GM23248 (cell line): ENCODE measurements at places on chromosomes 7 and 10. TPM values are rescaled to one million over a fixed set of nuclear protein-coding genes. Genes with fewer than 3 reads are reported as not detected.
A peak's percentile ranks its signal among the peaks of the same experiment; 100 is the strongest.

The GPAM gene
- 9.0 and 12.5 TPM in 2 replicates for total RNA-seq

The SLC26A4 gene
- 0.25 and 0.43 TPM in 2 replicates for total RNA-seq

The TMEM229A gene
- total RNA-seq: not detected in 2 replicates

The ZNF503 gene
- 16.1 and 17.5 TPM in 2 replicates for total RNA-seq

The GCC1 gene
- 17.9 and 19.5 TPM in 2 replicates for total RNA-seq

The TRIM50 gene
- total RNA-seq: not detected in 2 replicates

The ARMC10 gene
- 32.8 and 39.2 TPM in 2 replicates for total RNA-seq

The RNLS gene
- 15.3 and 23.1 TPM in 2 replicates for total RNA-seq

The PNLIP gene
- not detected in 2 replicates for total RNA-seq

The PAX4 gene
- total RNA-seq: not detected in 2 replicates

The SEMA3D gene
- total RNA-seq: 6.6 and 10.1 TPM in 2 replicates

The ODAD2 gene
- 1.0 and 1.5 TPM in 2 replicates for total RNA-seq

The JMJD1C gene
- 74.3 and 76.5 TPM in 2 replicates for total RNA-seq

The MYO3A gene
- total RNA-seq: not detected in 2 replicates

The CHAT gene
- total RNA-seq: not detected in 2 replicates

- no peaks in the 10 kb centered on the region for H3K27me3 ChIP-seq
- DNase-seq: peak; percentile 82
- H3K36me3 ChIP-seq: no peaks in the 10 kb centered on the region
- peak overlapping the region; percentile 32 for H3K4me3 ChIP-seq
- H3K4me1 ChIP-seq: peaks cover 11% of the 10 kb centered on the region
Measured at GRCh38 chr10:102299873-102300272, 54.5 kb downstream of the GBF1 start.

GRCh38 chr7:111910656-111911055 is 295.5 kb downstream of the DOCK4 start:
- no peak overlapping the region for H3K27ac ChIP-seq
- H3K27me3 ChIP-seq: 0 out of 2 replicates have a peak, but pooled peaks cover 7% of the 10 kb centered on the region
- H3K4me3 ChIP-seq: no peak overlapping the region
- no peaks in the 10 kb centered on the region for H3K36me3 ChIP-seq

DNA sequence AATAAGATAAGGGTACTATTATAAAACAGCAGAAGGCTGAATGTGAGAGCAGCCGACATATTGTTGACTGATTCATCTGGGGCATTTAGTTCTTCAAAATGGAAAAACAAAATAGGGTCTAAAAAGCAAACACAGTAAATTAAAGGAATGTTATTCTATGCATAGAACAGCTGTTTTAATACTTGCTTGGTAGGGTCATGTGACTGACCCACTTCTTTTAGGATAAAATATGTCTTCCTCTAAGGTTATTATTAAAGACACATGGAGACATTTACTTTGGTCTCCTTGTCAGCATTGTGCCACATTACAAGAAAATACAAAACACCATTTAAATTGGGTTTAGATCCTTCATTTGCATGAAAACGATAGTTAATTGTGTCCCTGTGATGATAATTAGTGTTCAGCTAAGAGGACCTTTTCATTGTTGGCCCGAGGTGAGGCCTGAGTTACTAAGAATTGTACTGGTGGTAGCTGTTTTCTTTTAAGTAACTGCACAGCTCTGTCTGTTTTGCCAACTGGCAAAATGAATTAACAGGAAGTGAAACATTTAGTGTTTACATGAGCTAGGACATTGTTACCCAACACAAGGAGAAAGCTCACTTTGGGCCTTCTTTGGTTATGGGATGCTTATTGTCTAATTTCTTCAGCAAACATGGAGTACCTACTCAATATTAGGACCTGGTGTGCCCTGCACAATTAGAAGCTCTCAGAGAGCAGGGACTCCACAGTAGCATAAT is 764.4 kb downstream of the LRMDA start:
- H3K27me3 ChIP-seq: no peaks in the 10 kb centered on the region
- peaks cover 8% of the 10 kb centered on the region for H3K4me1 ChIP-seq
- H3K36me3 ChIP-seq: no peaks in the 10 kb centered on the region
- no peak overlapping the region for H3K4me3 ChIP-seq

- no peak for DNase-seq
- no peak overlapping the region for H3K27ac ChIP-seq
- no peak overlapping the region for H3K4me3 ChIP-seq
- H3K36me3 ChIP-seq: no peaks in the 10 kb centered on the region
- no peaks in the 10 kb centered on the region for H3K4me1 ChIP-seq
- H3K27me3 ChIP-seq: no peaks in the 10 kb centered on the region
Measured at GRCh38 chr10:95407546-95407945, 116.7 kb upstream of the PDLIM1 start.

- no peaks in the 10 kb centered on the region for H3K27me3 ChIP-seq
- H3K4me3 ChIP-seq: no peak overlapping the region
- DNase-seq: peak; percentile 40
- no peak overlapping the region for H3K27ac ChIP-seq
- no peaks in the 10 kb centered on the region for H3K36me3 ChIP-seq
Measured at GRCh38 chr7:28378574-28379149, 33.7 kb upstream of the CREB5 start.

DNA sequence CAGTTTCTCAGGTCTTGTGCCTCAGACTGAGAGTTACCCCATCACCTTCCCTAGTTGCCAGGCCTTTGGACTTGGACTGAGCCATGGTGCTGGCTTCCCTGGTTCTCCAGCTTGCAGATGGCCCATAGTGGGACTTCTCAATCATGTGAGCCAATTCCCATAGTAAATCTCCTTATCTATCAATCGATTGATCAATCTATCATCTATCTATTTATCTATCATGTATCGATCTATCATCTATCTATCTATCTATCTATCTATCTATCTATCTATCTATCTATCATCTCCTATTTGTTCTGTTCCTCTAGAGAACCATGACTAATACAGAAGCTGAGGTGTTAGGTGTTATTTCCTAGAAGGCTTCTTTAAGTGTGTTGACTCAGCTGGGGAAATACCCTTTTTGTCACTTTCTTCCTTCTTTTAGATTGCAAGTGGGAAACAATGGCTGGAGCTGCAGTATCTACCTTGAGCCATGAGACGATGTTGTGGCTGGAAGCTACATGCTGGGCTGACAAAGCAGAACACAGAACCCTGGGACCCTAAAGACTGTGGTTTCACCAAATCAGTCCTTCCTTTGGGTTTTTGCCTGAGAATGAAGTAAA is 234.7 kb upstream of the GLI3 start:
- H3K4me3 ChIP-seq: no peak overlapping the region
- H3K27me3 ChIP-seq: peaks cover 24% of the 10 kb centered on the region
- H3K36me3 ChIP-seq: no peaks in the 10 kb centered on the region
- H3K27ac ChIP-seq: no peak overlapping the region
- H3K4me1 ChIP-seq: no peaks in the 10 kb centered on the region

DNA sequence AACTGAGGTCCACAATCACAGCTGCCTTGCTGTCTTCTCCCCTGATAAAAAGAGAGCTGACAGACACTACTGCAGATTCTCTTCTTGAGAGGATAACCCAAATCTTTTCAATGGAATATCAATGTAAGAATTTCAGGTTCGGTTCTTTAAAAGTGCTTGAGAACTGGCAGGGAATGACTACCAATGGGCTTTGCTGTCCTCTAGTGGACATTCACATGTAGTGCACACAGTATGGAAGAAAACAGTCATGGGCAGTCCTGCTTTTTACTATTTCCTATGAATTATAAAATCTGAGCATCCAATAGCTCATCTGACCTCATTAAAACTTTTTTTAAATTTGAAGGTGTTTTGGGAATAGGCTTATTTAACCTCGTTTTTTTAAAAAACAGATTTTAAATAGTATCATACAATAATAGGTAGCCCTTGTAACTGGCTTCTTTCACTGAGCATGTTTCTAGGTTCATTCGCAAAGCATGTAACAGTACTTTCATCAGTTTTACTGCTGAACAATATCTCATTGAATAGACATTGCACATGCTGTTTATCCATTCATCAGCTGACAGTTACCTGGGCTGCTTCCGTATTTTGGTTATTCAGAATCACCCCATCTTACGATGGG is 18.3 kb downstream of the FZD9 start:
- H3K27me3 ChIP-seq: no peaks in the 10 kb centered on the region
- peaks cover 59% of the 10 kb centered on the region for H3K36me3 ChIP-seq
- DNase-seq: peak; percentile 73
- H3K4me1 ChIP-seq: no peaks in the 10 kb centered on the region
- H3K27ac ChIP-seq: no peak overlapping the region

DNA sequence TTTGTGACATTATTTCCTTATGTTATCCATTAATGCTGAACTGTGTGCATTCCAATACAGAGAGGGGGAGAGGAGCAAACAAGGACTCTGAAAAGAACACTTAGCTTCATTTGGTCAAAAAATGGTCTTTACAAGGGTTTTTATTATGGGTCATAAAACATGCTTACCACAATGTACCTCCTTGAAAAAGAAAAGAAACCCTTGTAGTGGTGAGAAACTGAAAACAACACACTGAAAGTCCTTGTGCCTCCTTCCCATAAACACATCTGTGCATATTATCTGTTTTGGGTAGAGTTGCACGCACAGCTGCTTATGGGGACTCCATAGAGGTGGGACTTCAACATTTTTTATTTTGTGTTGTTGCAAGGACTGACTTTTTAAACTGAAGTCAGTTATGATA is 98.7 kb downstream of the CDK6 start:
- H3K4me1 ChIP-seq: peaks cover 52% of the 10 kb centered on the region
- DNase-seq: no peak
- H3K27me3 ChIP-seq: no peaks in the 10 kb centered on the region
- no peak overlapping the region for H3K4me3 ChIP-seq

DNA sequence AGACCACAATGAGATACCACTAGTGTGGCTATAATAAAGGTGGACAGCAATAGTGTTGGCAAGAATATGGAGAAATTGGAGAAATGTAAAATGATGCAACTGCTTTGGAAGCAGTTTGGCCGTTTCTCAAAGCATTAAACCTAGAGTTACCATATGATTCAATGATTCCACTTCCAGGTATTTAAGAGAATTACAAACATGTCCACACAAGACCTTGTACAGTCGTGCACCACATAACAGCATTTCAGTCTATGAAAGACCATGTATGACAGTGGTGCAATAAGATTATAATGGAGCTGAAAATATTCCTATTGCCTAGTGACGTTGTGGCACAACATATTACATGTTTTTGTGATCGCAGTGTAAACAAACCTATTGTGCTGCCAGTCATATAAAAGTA is 29.6 kb downstream of the CCDC172 start:
- H3K27ac ChIP-seq: no peak overlapping the region
- 0 out of 2 replicates have a peak, but pooled peaks cover 6% of the 10 kb centered on the region for H3K27me3 ChIP-seq
- no peaks in the 10 kb centered on the region for H3K4me1 ChIP-seq
- no peak for DNase-seq
- no peaks in the 10 kb centered on the region for H3K36me3 ChIP-seq

DNA sequence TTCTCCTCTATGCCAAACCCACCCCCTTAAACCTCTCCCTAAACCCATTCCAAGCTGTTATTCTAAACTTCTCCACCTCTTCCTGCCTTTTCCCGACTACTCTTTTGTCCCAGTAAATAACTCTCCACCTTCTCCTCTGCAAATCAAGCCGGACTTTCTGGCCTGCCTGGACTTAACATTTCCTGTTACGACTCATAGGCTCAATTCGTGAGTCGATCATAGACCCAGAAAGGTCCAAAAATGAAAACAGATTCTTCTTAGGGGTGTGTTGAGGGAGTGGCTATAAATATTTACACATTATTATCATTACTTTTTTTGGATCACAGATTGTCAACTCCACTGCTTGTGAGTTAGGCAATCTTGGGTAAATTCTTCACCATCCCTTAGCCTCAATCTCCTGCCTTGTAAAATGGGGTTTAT is 59.0 kb upstream of the HABP2 start:
- peaks cover 53% of the 10 kb centered on the region for H3K4me1 ChIP-seq
- H3K27me3 ChIP-seq: no peaks in the 10 kb centered on the region
- H3K36me3 ChIP-seq: no peaks in the 10 kb centered on the region
- DNase-seq: peak; percentile 76
- peak overlapping the region; percentile 10; the same call in 1 of the 2 replicates for H3K4me3 ChIP-seq

- H3K36me3 ChIP-seq: no peaks in the 10 kb centered on the region
- no peak for DNase-seq
- H3K27ac ChIP-seq: no peak overlapping the region
- H3K4me3 ChIP-seq: no peak overlapping the region
- H3K27me3 ChIP-seq: peaks cover 48% of the 10 kb centered on the region
- H3K4me1 ChIP-seq: no peaks in the 10 kb centered on the region
Measured at GRCh38 chr7:101772508-101773211, 44.8 kb upstream of the CUX1 start.

DNA sequence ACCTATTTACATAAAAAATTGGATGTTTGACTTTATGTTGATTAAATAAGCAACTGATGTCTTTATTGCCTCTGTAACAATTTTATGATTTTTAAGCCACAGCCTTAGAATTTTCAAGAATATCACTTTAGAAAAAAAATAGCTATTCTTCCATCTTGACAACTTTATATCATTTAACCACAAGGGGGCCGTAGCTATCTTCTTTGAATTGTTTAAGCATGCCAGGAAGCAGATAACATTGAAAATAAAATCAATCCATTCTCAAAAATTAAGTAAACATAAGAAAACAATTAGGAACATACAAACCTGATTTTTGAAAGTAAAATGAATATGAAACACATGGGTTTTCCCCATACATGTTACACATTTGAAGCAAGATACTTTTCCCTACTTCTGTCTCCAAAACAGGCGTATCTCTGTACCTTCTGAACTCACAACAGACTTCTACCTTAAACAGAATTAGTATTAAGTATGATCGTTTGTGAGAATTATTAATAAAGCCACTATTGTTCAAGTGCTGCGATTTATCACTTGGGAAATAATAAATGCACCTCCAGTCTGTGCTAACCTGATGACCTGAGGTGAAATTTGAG is 209.0 kb downstream of the CACNA2D1 start:
- H3K4me1 ChIP-seq: 0 out of 2 replicates have a peak, but pooled peaks cover 9% of the 10 kb centered on the region
- no peak overlapping the region for H3K27ac ChIP-seq
- peak; percentile 72 for DNase-seq
- no peak overlapping the region for H3K4me3 ChIP-seq
- no peaks in the 10 kb centered on the region for H3K27me3 ChIP-seq
- H3K36me3 ChIP-seq: no peaks in the 10 kb centered on the region

GRCh38 chr7:37816922-37817590 is 31.3 kb upstream of the NME8 start:
- no peaks in the 10 kb centered on the region for H3K4me1 ChIP-seq
- no peak overlapping the region for H3K27ac ChIP-seq
- no peaks in the 10 kb centered on the region for H3K36me3 ChIP-seq
- no peaks in the 10 kb centered on the region for H3K27me3 ChIP-seq

DNA sequence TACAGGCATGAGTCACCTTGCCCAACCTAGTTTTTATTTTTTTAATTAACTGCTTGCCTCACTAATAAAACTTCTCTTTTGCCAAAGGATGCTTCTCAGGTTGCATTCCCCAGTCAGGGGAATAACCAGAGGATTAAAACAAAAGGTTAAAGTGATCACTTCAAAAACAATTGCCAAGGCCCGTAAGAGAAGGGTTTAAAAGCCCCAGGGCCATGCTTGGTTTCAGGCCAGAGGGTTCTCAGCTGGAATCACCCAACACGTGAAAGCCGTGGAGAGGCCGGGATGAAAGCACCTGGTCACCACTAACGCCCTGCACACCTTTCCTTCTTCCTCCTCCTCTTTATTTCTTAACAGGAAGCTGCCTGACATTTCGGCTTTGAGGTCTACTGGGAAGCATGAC is 587.5 kb downstream of the PTPRN2 start:
- H3K4me1 ChIP-seq: no peaks in the 10 kb centered on the region
- no peak overlapping the region for H3K27ac ChIP-seq
- H3K36me3 ChIP-seq: no peaks in the 10 kb centered on the region
- H3K4me3 ChIP-seq: no peak overlapping the region
- H3K27me3 ChIP-seq: no peaks in the 10 kb centered on the region

- H3K4me3 ChIP-seq: no peak overlapping the region
- H3K27ac ChIP-seq: no peak overlapping the region
- H3K36me3 ChIP-seq: no peaks in the 10 kb centered on the region
- no peaks in the 10 kb centered on the region; the same call in 1 of the 2 replicates for H3K27me3 ChIP-seq
- DNase-seq: no peak
Measured at GRCh38 chr10:114362826-114363355, 41.4 kb downstream of the AFAP1L2 start.
